ENCODE measurements at places on chromosomes 2 and 18.

DNA sequence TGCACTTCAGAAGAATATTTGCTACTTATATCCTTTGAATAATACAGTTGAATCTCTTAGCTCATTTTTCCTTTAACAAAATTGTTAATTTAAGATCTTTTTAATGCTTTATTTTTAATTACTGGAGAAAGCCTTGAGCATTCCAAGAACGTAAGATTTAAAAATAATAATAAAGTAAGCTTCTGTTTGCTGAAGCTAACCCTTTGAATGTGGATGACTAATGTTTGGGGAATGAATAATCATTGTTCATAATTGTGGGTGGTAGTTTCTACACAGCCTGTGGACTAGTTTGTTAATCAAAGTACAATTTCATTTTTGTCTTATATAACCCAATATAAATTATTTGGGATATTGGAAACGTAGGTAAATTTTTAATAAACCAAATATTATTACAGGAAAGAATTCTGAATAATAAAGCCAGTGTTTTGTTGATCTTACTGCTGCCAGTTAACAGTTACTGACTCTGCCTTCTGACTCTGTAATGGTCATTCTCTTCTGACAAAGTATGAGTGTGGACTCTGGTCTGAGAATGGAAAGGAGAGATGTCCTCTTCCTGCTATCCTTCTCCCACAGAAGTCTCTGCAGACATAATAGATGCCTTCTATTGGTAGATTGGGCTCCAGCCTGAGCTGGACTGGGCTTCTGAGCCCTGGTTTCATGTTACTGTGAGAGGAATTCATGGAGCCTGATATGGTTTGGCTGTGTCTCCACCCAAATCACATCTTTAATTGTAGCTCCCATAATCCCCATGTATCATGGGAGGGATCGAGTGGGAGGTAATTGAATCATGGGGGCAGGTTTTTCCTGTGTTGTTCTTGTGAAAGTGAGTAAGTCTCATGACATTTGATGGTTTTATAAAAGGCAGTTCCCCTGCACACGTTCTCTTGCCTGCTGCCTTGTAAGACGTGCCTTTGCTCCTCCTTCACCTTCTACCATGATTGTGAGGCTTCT is 292.7 kb upstream of the SLC39A10 start:
- DNase-seq, result no peak

DNA sequence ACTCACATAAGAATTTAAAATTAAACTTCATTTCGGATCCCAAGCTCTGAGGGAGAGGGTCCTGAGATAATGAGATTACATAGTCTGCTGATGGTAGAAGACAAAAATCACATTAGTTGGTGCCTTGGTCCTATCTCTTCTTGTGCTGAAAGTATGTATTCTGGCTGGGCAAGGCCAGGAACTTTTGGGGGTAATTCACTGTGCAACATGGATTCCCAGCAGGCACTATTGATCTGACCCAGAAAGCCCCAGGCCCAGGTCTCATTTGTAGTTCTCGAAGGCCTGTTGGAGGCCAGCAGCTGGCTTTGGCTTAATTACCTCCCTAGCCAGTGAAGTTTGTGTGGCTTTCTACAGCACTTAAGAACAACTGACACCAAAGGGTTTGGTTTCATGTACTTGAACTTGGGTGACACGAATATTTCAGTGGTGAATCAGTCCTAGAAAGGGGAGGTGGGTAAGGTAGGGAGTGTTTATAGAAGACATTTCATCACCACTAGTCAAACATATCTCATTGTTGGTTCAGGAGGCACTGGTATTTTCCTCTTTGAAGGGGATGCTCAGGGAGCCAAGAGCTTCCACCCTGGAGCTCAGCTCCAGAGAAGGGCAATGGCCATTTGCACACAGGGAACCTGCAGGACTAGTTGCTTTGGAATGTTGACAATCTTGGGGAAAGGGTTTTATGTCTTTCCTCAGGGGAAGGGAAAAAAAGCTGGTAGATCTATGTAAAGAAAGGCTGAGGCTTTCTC is 217.8 kb downstream of the OSR1 start:
- no peak for DNase-seq

GRCh38 chr2:61585383-61585782 is 47.2 kb upstream of the XPO1 start:
- no peak for DNase-seq

DNA sequence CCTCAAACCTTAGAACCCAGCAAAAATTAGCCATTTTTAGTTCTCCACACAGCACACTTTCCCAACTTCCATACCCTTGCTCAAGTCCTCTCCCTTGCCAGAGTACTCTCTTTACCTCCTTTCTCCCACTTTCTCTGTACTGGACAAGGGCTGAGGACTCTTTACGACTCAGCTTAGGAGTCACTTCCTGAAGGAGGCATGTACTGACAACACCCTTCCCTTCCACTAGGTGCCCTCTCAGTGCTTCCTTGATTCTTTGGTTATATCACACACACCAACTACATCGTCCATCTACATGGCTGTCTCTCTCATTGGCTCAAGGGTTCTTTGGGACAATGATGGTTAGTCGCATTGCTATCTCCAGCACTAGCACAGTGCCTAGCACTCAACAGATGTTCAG is 5.2 kb upstream of the C18orf63 start:
- DNase-seq, result no peak

GRCh38 chr2:216765761-216766262 is 70.5 kb upstream of the IGFBP5 start:
- no peak for DNase-seq

DNA sequence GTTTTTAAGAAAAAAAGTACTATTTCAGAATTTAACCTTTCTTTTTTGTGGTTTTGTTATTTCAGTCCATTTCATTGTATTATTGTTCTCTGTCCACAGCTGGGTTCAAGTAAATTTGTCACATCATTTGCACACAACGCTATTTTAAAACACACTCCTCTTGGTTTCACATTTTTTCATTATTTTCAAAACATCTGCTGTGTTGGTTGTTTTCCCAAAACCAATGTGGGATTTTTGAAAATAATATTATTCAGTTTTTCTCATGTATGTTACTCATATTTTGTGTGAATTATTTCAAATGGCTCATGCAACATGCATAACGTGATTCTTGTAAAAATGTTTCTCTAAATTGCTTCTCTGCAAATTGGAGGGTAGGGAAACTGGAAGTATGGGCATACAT is 589.2 kb downstream of the METTL4 start:
- no peak for DNase-seq

GRCh38 chr2:47771211-47771610 is 11.7 kb upstream of the MSH6 start:
- no peak for DNase-seq

DNA sequence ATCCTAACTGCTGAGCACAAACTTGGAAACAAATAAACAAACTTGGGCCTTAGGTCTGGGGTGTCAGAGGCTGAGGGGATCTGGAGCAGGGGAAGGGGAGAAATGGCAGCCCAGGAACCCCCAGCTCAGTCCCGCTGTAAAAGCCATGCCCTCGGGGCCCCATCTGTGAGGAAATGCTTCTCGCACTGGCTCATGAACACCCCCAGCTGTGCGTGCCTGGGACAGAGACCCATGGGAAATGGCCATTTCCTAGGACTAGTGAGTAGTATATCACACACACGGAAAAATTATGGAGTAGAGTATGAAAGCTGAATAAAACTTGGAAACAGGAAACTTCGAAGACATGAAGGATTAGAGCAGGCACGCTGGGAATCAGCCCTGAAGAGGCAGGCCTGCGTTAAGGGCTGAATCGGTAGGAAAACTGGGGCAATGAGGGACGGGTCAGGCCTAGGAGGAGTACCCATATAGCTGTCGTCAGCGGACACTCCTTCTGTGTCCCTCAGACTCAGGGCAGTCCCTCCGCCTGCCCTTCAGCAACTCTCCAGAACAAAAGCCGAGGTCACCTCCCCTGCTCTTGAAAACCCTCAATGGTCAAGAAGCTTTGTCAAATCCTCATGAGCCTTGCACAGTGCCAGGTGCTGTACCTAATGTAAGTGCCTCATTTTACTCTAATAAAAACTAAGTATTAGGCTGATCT is 120.8 kb upstream of the ODC1 start:
- no peak for DNase-seq

GRCh38 chr18:11034884-11035283 is 114.5 kb downstream of the PIEZO2 start:
- no peak for DNase-seq

DNA sequence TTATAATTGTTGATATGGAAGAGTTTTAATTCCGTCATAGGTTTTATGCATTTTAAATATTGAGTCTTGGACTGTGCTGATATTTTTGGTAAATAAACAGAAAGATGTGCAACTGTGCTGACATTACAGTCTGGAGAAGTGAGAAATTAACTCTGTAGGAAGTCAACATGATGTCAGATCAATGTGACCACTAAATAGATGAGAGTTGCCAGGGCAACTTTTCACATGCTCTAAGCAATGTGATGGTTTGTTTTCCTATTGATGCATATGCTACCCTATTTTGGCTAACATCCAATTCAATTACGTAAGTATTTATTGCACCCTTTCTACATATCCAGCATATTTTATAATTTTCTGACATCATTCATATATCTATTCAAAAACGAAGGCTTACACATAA is 1109.3 kb downstream of the TSN start:
- no peak for DNase-seq

- DNase-seq, result no peak
These were observed 4.2 kb downstream of the ARHGAP28 start for GRCh38 chr18:6733758-6734157.

- DNase-seq, result peak; percentile 80
These were observed 533 bp downstream of the CXCR4 start for GRCh38 chr2:136117391-136117841.

- DNase-seq, result no peak
These were observed 23.2 kb upstream of the SLC1A4 start for GRCh38 chr2:64966017-64966416.

DNA sequence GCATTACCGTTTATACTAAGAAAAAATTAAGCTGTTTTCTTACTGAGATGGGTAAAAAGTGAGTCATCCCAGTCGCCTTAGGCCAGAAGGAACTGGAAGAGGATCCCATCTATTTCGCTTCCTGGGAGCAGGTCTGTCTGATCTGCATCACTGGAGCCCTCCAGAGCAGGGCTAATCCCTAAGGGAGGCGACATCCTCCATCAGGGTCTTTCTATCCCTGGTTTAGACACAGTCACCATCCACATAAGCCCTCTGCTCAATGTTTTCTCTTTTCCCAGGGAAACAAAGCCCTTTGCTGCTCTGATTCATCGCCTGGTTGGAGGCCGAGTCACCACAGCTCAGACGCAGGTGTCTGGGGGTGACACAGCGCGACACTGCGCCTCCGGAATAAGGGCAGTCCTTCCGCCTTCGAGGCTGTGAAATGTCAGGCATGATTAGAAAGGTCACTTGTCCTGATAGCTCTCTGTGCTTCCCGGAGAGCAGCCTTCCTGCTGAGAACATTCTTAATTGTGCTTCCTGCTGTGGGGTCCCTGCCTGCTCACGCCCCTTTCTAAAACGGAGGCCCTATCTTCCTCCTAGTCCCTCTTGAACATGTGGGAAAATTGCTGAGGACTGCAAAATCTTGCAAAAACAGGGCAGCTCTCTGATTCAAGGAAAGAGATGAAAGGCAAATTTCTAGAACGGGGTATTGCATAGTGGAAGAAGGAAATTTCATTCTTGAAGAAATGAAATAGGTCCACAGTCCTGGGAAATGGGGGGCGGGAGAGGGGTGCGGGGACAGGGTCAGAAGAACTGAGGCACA is 56.3 kb downstream of the MARCHF4 start:
- DNase-seq, result no peak

GRCh38 chr2:199851501-199851810 is 464 bp upstream of the FTCDNL1 start:
- DNase-seq, result no peak

- DNase-seq, result no peak
These were observed 34.4 kb upstream of the TRAPPC8 start for GRCh38 chr18:31977270-31977872.

DNA sequence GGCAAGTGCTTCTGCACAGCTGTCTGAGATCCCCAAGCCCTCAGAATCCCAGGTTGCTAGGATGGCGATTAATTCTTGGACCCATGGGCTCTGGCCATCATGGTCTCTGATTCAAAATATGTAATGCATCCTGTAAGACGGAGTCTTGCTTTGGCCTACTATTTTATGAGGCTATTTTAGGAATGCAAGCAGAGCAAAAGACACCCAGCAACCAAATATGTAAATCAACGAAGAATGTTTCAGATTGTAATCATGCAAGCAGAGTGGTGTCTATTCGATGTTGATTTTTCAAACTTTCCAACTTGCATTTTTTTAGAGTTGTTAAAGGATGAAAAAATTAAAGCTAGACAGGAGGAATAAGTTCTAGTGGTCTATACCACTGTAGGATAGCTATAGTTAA is 154.8 kb downstream of the COL6A3 start:
- no peak for DNase-seq

DNA sequence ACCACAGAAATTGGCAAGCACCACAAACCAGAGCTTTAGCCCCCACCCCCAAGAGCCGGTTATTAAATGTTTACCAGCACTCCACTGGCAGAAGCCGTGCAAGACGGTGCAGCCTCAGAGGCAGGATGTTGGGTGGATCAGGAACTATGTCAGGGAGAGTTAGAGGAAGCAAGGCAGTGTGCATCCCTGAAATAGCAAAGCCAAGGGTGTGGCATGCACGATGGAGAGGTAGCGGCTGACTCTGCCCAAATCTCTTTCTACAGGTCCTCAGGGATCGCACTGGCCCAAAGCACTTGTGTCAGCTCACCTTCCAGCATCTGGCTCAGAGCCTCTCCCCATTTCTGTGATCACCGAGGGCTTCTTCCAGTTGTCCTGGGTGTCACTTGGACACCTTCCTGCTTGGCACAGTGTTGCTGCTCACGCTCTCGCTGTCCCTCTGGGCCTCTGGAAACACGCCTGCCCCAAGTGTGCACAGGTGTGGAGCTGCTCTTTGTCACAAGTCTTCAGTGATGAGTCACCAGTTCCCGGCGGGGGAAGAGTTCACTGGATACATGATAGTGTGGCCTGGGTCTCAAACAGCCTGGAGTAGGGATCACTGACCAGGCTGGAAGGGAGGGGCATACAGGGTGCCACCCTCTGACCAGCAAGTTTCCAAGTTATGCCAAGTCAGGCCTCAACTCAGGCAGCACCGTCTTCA is 17.3 kb upstream of the B3GNT7 start:
- no peak for DNase-seq

GRCh38 chr2:208360259-208361076 is 46.1 kb upstream of the PTH2R start:
- no peak for DNase-seq

GRCh38 chr2:191923652-191923997 is 76.7 kb upstream of the CAVIN2 start:
- no peak for DNase-seq

DNA sequence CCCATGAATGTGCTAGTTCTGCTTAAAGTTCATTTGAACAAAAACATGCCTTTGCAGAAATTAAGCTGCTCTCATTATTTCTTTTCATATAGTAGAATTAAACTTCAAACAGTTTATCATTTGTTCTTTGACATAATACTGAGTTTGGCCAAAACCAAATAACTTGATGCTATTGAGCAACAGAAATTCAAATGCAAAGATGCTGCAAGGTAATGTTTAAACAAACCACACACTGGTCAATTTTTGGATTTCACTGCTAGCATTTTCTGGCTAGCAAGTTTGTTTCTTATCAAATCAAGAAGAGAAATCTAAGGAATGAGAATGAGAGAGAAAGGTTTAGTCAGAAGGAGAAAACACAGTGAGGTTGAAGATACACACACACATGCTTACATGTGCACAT is 80.0 kb downstream of the LYPD1 start:
- no peak for DNase-seq

Measured in activated CD8-positive, alpha-beta memory T cell treated with anti-CD3 and anti-CD28 coated beads, Interleukin-2, amount 50 U/mL, for 48 hours (primary cell).